ENCODE measurements at places on chromosomes 13 and 19. TPM values are rescaled to one million over a fixed set of nuclear protein-coding genes. Genes with fewer than 3 reads are reported as not detected.

GRCh38 chr13:30998136-30999088 is 66.0 kb downstream of the TEX26 start:
- no peak overlapping the region for H3K27ac ChIP-seq
- no peak for DNase-seq
- no peak overlapping the region for H3K4me3 ChIP-seq
- no peaks in the 10 kb centered on the region for H3K4me1 ChIP-seq
- no peaks in the 10 kb centered on the region for H3K36me3 ChIP-seq
- peaks cover 21% of the 10 kb centered on the region for H3K27me3 ChIP-seq

DNA sequence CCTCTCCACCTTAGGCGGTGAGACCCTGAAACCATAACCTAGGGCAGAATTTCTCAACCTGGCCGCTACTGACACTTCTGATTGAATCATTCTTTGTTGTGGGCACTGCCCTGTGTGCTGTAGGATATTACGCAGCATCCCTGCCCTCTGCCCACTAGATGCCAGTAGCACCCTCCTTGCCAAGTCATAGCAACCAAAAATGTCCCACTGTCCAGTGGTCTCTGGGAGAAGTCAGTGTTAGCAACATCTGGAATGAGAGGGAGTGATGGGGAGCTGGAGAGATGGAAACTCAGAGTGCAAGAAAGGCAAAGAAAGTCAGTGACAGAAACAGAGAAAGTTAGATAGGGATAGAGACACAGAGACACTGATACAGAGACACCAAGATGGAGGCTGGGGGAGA is 13.6 kb downstream of the KLK4 start:
- DNase-seq: no peak
- no peak overlapping the region for H3K27ac ChIP-seq
- no peaks in the 10 kb centered on the region for H3K4me1 ChIP-seq
- peaks cover 51% of the 10 kb centered on the region for H3K27me3 ChIP-seq
- H3K4me3 ChIP-seq: no peak overlapping the region
- no peaks in the 10 kb centered on the region for H3K36me3 ChIP-seq

DNA sequence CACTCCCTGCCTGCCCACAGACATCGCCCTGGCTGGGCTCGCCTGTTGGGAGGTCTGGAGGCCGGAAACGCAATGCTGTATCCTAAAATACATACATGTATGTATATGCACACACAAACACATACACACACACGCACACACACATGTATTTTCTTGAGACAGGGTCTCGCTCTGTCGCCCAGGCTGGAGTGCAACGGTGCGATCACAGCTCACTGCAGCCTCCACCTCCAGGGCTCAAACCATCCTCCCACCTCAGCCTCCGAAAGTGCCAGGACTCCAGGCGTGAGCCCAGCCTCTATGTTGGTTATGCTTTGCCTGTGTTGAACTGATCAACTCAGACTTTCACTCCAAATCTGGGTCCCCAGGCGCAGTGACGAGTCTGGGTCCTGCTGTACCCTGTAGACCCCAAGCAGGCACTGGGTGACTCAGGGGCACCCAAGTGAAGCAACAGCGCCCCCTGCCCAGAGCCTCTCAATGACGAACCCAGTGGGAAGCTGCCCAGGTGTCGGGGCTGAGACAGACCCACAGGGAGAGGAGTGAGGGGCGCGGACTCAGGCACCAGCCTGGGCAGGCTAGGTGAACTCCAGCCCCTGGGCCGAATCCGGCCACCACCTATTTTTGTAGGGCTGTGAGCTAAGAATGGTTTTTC is 27.4 kb upstream of the CACTIN start:
- no peak overlapping the region for H3K4me3 ChIP-seq
- no peaks in the 10 kb centered on the region for H3K4me1 ChIP-seq
- H3K27me3 ChIP-seq: no peaks in the 10 kb centered on the region
- no peak for DNase-seq

DNA sequence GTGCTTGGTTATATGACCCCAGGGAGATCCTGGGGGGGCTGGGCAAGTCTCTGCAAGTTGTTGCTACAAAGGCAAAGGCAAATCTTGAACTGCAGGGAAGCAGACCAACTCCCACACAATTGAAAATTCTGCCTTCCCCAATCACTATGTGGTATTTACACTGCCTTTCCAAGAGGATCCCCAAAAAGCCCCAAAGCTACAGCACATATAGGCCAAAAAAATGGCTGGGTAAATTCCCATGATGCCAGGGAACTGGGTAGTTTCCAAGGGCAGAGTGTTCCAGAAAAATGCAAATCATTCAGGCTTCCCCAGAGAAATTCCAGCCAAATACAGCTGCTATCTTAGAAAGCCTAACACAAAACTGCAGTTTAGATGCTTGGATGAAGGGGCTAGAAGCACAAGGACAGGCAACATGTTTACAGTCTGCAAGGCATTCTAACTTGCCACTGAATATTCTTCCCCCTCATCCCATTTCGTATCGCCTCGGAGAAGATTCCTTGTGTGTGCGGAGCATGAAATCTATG is 6.2 kb downstream of the FOXO1 start:
- no peak overlapping the region for H3K4me3 ChIP-seq
- H3K27ac ChIP-seq: no peak overlapping the region
- peaks cover 3% of the 10 kb centered on the region for H3K36me3 ChIP-seq
- peaks cover 3% of the 10 kb centered on the region for H3K27me3 ChIP-seq
- peaks cover 11% of the 10 kb centered on the region for H3K4me1 ChIP-seq
- no peak for DNase-seq

- DNase-seq: no peak
- H3K27ac ChIP-seq: peak overlapping the region; percentile 97
- peak overlapping the region; percentile 95 for H3K4me3 ChIP-seq
- H3K36me3 ChIP-seq: peaks cover 2% of the 10 kb centered on the region
- no peaks in the 10 kb centered on the region for H3K27me3 ChIP-seq
These were observed 1.1 kb downstream of the NAA16 start for GRCh38 chr13:41312176-41312500.

GRCh38 chr19:38255383-38256014 is 675 bp downstream of the PPP1R14A start:
- peak overlapping the region; percentile 66 for H3K4me3 ChIP-seq
- H3K4me1 ChIP-seq: peaks cover 37% of the 10 kb centered on the region
- peaks cover 3% of the 10 kb centered on the region for H3K27me3 ChIP-seq
- DNase-seq: no peak
- H3K27ac ChIP-seq: peak overlapping the region; percentile 83

DNA sequence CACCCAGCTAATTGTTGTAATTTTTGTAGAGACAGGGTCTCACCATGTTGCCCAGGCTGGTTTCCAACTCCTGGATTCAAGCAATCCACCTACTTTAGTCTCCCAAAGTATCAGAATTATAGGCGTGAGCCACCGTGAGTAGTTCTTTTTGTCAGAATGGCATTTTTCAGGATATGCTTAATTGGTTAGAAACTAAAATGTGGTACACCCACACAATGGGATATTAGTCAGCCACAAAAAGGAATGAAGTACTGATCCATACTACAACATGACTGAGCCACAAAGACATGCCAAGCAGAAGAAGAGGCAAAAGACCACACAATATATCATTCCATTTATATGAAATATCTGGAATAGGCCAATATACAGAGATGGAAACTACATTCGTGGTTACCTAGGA is 41.7 kb upstream of the MAP3K10 start:
- no peaks in the 10 kb centered on the region for H3K36me3 ChIP-seq
- peaks cover 3% of the 10 kb centered on the region for H3K27me3 ChIP-seq
- no peaks in the 10 kb centered on the region for H3K4me1 ChIP-seq
- H3K4me3 ChIP-seq: no peak overlapping the region
- no peak for DNase-seq
- no peak overlapping the region for H3K27ac ChIP-seq

- DNase-seq: no peak
- peaks cover 3% of the 10 kb centered on the region for H3K36me3 ChIP-seq
These were observed 1.4 kb downstream of the DUXA start for GRCh38 chr19:57165846-57166245.

DNA sequence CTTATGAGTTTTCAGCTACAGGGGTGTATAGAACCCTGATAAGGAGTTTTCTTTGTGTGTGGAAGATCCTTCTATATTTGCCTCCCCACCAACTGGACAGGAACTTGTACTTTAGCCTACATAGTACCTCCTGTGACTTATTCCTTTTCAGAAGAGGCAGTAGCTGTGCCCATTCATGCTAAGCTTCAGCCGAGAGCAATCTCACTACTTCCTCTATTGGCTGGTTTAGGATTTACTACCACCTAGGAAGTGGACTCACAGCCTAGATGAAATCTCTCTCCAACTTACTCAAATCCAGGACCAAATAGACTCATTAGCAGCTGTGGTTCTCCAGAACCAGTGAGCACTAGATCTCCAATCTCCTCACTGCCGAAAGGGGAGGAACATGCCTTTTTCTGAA is 2.3 kb upstream of the REX1BD start:
- peaks cover 19% of the 10 kb centered on the region for H3K27me3 ChIP-seq
- H3K36me3 ChIP-seq: peaks cover 2% of the 10 kb centered on the region
- H3K27ac ChIP-seq: no peak overlapping the region
- H3K4me1 ChIP-seq: peaks cover 10% of the 10 kb centered on the region

- no peak overlapping the region for H3K27ac ChIP-seq
- H3K27me3 ChIP-seq: peaks cover 18% of the 10 kb centered on the region
- no peaks in the 10 kb centered on the region for H3K4me1 ChIP-seq
- H3K4me3 ChIP-seq: no peak overlapping the region
These were observed 420.6 kb downstream of the ZNF536 start for GRCh38 chr19:30792561-30793505.

DNA sequence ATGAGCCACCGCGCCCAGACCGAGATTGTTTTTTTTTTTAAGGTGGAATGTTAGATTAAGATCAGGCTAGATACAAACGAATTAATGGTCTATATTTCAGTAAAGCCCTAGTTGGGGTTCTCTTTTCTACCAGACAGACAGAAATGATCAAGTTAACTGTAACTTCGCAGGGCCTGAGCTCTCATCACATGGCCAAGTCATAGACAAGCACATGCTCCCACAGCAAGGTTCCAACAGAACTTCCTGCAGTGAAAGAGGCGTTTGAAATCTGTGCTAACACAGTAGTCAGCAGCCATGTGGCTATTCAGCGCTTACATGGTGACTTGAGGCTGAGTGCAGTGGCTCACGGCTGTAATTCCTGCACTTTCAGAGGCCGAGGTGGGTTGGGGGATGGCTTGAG is 34.7 kb upstream of the SEMA6B start:
- H3K4me1 ChIP-seq: peaks cover 4% of the 10 kb centered on the region
- DNase-seq: no peak
- peaks cover 42% of the 10 kb centered on the region for H3K27me3 ChIP-seq
- no peaks in the 10 kb centered on the region for H3K36me3 ChIP-seq
- no peak overlapping the region for H3K4me3 ChIP-seq

- peak overlapping the region; percentile 55 for H3K4me3 ChIP-seq
- no peak for DNase-seq
- peaks cover 15% of the 10 kb centered on the region for H3K4me1 ChIP-seq
- no peak overlapping the region for H3K27ac ChIP-seq
These were observed 2.4 kb downstream of the LIN7B start for GRCh38 chr19:49116544-49116943.

- no peak overlapping the region for H3K27ac ChIP-seq
- no peak for DNase-seq
- H3K27me3 ChIP-seq: no peaks in the 10 kb centered on the region
These were observed 51.3 kb downstream of the OR10H4 start for GRCh38 chr19:16000024-16000663.

- H3K27me3 ChIP-seq: no peaks in the 10 kb centered on the region
- H3K4me3 ChIP-seq: no peak overlapping the region
- DNase-seq: no peak
- no peaks in the 10 kb centered on the region for H3K36me3 ChIP-seq
- H3K4me1 ChIP-seq: no peaks in the 10 kb centered on the region
These were observed 30.1 kb upstream of the METTL21C start for GRCh38 chr13:102724923-102725322.

GRCh38 chr19:16624236-16624635 is 3.8 kb downstream of the MED26 start:
- H3K27me3 ChIP-seq: no peaks in the 10 kb centered on the region
- H3K4me1 ChIP-seq: peaks cover 32% of the 10 kb centered on the region
- H3K4me3 ChIP-seq: no peak overlapping the region

MBNL2 gene
- total RNA-seq: 51.4 TPM

C3 gene
- 1.5 TPM for total RNA-seq

ZNF444 gene
- 135 TPM for total RNA-seq

GZMM gene
- total RNA-seq: not detected

KLK2 gene
- total RNA-seq: not detected

COX7A1 gene
- total RNA-seq: not detected

ARRDC5 gene
- total RNA-seq: not detected

Data from progenitor cell of endocrine pancreas (in vitro differentiated cells).